Central memory CD4-positive, alpha-beta T cell (primary cell): ENCODE measurements at places on chromosomes 3 and 15.

GRCh38 chr3:82157952-82158351 lies 396.5 kb upstream of the GBE1 start:
- DNase-seq, result no peak

DNA sequence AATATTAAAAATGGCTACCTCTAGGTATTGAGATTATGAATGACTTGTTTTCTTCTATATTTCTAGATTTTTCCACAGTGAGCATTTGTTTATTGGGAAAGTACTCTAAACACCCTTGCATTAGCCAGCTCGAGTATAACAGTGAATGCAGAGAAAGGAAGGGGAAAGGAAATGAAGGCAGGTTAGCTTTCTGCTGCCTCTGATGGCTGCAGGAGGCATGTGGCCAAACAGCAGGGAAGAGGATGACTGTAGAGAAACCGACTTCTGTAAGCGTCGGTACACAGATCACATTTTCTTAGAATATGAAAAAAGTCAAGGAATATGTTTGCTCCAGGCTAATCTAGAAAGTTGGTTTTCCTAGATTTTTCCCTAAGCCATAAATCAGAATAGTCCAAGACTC lies 19.8 kb downstream of the GNB5 start:
- peak; percentile 13 for DNase-seq

DNA sequence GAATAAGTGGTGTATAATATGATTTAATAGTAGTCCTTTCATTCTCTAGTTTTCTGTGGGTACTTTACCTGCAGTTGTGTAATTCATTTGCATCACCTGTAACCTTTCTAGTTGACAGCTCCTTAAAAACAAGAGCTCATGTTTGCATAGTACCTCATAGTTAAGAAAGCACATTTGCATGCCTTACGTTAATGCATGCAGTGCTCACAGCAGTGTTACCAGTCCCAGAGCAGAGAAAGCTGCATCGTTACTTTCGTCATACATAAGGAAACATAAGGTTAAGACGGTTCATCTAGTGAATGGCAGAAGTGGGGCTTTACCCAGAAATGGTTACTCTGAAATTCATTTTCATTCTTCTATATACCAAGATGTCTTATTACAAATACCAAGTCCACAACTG lies 111.3 kb downstream of the AKAP13 start:
- no peak for DNase-seq

- DNase-seq, result peak; percentile 66
These were observed 20.3 kb downstream of the FAM98B start for GRCh38 chr15:38474155-38474757.

GRCh38 chr3:69012100-69012799 lies 1.2 kb downstream of the EOGT start:
- DNase-seq, result no peak

DNA sequence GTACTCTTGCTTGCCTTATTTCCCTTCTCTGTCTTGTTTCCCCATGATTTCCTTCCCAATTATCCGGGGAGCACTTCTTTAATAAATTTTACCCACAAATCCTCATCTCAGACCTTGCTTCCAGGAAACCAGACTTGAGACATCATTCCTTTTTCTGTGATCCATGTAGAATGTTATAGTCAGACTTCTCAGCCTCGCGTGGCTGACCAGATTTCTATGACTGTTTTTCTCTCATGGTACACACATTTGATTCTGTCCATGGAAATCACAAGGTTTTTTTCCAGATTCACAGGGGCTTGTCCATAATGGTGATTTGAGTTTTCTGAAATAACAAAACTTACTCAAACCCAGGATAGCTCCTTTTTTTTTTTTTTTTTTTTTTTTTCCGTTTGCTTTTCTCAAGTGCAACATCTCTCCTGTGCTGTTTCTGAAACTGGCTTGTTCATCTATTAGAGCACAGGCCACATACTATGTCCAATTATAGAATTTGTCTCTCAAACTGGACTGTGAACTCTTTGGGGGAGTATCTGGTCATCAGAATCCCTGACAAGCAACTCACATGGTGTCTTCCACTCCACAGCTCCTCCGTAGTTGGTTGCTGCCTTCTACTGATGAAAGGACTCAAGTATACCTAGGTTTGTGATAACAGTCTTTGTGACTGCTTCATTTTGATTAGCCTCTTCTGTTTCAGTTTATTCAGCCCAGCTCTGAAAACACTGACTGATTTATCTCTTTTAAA lies 50.8 kb downstream of the RBMS3 start:
- no peak for DNase-seq

- DNase-seq, result no peak
These were observed 56.8 kb downstream of the TFG start for GRCh38 chr3:100766069-100766468.

DNA sequence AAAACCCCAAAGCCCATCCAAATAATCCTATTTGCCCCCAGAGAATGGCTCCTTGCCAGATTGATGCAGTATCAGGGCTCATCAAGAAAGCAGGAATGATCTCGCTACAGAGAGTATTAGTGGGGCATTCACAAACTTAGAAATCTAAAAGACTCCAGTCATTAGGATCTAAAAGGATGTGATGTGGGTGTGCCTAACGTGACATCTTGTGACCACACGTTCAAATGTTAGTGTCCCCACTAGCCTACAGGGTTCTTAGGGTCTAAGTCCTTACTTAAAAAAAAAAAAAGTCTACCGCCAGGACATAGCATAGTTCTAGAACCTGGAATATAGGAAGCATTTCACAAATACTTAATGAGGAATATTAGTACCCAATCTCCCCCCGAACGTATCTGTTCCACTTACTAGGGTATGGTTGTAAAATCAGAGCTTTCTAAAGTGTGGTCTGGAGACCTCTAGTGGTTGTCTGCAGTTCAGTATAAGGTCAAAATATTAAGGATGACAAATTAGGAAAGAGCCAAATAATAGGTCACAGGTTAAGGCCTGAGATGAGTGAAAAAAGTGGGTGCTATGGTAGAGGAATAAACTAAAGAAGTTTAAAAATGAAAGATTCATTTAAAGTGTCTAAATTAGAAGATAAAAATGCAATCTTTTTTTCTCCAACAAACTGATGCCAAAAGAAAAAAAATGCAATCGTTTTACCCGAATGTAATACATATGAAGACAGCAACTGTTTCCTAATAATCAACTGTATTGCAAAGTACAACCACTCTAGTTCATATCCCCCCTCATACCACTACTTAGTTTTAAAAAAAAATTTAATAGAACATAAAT lies 4.2 kb upstream of the CHRM5 start:
- DNase-seq, result no peak
